ENCODE measurements at places on chromosomes 5 and 9.

DNA sequence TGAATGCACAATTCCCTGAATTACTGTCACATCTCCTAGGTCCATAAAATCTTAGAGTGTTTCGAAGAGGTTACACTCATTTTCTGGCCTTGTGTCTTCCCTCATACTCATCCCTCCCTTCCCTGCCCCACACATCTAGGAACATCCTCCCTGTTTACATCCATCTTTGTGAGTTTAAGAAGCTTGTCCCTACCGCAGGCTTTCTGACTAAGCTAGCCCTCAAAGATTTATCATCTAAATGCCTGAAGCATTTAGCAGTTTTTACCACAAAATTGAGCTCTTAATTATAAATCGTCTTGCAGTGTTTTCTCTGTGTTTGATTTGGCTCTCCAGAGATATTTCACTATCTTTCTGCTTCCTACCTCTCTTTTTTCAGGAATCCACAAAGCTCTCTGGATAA lies 374.8 kb downstream of the KIAA0825 start:
- no peak for DNase-seq

GRCh38 chr5:168479166-168479565 lies 7.1 kb upstream of the RARS1 start:
- DNase-seq: no peak

- DNase-seq: peak; percentile 31
Measured at GRCh38 chr5:174724484-174725260, at the start of gene MSX2. Gene MSX2, plus strand, starts transcription at chr5:174724582. Its CDS starts 78 bp downstream, at chr5:174724660.

DNA sequence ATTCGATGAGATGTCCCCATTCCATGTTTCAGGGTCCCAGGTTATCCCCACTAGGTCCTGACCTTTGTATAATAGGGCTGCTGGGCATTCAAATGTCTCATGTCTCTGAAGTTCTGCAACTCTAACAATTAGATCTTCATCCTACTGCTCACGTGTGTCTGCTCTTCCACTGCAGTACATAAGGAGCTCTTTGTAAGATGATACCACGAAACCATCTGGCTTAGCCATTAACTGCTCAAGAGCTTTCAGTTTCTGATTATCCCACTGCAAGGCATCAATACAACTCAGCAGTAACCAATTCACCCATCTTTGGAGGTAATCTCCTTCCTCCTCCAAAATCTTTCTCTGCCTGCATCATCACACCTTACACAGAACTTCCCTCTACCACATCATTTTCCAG lies 49.9 kb upstream of the PPP2CA start:
- no peak for DNase-seq

DNA sequence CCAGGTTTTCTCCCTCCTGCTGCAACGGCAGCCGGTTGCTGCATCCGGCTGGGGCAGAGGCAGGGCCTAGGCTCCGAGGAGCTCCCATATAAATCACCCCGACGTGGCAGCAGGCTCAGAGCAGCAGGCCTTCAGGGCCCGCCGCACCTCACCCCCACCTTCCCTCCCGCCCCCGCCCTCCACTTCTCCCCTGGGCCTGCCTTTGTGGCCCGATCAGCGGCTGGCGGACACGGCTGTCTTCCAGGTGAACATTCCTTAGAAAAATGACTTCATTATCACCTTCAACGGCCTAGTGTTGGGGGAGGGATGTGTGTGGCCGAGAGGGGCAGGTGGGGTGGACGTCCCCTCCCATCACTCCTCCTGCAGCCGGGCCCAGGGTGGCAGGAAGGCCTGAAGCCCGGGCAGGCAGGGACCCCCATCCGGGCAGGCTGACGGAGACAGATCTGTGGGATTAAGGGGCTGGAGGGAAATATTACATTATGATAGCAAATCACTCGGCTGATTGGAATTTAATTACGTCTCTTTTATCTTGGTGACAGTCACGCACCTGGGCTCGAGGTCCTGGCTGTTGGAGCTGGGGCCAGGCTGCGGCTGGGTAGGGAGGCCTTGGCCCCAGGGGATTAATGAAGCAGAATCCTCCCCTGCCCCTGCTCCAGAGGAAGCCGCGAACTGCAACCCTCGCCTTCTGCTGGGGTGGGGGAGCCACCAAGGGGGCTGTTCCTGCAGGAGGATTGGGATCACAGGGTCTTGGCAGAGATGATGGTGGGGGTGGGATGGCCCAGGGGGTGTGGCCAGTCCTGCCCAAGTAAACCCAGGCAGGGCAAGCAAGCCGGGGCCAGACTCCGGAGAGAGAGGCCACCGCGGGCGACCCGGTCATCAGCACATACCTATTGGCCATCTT lies 38.4 kb upstream of the RXRA start:
- DNase-seq: no peak

GRCh38 chr9:117409321-117409720 lies 5.5 kb downstream of the ASTN2 start:
- DNase-seq: no peak

DNA sequence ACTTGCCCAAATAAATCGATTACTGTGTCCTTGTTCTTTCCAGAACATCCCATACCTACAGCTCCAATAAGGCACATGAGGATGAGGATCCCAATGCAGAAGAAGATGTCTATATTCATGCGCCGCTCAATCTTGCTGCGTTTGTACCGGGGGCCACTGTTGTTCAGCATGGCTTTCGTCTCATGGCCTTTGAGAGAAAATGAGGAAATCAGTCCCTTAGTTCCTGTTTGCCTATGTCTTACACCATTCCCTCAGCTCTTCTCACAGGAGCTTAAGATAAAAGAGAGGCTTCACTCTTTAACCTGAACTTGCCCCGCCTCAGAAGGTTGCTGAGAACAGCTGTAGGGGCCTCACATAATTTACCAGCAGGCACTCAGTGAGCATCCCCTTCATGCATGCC lies 211.6 kb downstream of the ATP10B start:
- DNase-seq: no peak

DNA sequence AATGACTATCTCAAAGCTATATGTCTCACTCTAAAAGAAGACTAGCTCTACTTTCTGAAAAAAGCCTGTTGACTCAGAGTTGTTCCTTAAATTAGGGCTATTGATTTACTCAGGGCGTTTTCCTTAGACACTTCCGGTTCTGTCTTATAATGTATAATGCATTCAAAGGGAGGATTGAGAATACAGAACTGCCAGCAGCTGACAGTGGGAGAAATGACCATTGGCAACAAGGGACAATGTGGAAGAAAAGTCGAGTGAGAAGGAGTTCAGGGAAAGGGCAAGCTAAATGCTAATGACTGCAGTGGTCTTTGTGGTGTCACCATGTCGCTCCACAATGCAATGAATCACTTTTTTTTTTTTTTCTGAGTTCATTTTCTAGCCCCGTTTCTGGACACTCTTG lies 65.7 kb upstream of the ANKH start:
- no peak for DNase-seq

DNA sequence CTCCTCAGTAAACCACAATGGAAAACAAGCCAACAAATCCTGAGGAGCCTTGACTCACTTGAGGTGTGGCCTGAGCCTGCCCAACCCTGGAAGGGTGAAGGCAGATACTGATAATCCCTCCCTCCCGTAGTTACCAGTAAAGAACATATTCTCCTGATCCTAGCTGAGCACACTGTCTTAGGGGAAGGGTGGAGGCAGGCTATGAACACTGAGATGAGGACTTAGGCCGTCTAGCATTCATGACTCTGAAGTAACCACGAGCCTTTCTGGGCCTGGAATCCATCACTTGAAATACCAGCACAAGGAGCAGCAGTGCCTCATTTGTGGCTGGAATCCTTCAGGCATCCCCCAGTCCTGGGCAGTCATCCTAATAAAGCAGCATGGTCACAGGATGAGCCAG lies 124.5 kb upstream of the PRLR start:
- DNase-seq: no peak

GRCh38 chr9:107732781-107733522 lies 243.4 kb upstream of the KLF4 start:
- no peak for DNase-seq

DNA sequence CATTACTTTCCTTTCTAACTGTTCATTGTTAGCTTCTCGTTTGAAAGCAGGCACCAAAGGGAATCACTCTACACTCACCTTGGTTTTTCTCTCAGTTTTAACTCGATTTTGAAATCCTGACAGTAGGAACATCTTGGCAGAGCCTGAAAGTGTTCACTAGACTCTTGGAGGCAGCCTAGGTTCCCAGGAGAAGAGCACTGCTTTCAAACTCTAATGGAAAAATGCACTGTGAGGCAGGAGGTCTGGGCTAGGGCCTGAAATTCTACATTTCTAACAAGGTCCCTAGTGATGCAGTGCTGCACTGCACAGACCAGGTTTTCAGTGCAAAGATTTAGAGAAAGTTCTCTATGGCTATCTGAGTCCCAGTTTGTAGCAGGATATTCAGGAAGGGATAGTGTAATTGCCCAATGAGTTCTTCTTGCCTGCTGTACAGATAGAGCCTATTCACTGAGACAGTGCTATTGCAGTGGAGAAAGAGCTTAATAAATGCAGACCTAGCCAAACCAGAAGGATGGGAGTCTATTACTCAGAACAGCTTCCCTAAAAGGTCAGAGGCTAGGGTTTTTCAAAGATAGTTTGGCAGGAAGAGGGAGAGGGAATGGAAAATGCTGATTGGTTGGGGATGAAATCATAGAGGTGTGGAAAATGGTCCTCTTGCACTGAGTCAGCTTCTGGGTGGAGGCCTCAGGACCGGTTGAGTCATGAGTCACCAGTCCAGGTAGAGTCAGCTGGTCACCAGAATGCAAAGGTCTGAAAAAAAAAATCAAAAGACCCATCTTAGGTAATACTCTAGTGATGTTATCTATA lies 153.9 kb downstream of the GPBP1 start:
- no peak for DNase-seq

- no peak for DNase-seq
Measured at GRCh38 chr9:89139455-89139854, 39.2 kb downstream of the SHC3 start.

- no peak for DNase-seq
Measured at GRCh38 chr9:123658792-123659191, 271.1 kb downstream of the DENND1A start.

DNA sequence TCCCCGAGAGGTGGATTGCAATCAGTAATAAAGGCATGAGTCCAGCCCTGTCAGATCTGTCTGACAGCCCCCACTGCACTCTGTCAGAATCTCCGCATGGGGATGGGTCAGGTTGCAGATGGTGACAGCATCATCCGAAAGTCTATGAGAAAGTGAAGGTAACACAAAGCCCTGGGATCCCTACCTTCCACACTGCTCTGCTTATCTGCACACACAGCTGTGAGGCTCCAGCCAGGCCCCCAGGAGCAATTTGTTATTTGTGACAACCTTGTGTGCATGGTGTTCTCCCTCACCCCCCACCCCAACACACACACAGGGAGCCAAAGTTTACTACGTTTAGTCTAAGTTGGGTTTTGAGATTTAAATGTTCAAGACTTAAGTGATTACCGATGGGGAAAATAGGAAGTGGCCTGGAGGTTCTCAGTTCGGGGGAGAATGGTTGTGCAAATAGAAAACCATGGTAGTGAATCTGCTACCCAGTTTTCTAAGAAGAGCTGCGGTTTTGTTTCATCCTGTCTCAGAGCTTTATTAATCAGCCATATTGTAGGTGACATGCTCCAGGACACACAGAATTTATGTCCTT lies 92.7 kb downstream of the SV2C start:
- DNase-seq: peak; percentile 45

- DNase-seq: no peak
Measured at GRCh38 chr5:87116825-87117512, 150.7 kb upstream of the RASA1 start.

DNA sequence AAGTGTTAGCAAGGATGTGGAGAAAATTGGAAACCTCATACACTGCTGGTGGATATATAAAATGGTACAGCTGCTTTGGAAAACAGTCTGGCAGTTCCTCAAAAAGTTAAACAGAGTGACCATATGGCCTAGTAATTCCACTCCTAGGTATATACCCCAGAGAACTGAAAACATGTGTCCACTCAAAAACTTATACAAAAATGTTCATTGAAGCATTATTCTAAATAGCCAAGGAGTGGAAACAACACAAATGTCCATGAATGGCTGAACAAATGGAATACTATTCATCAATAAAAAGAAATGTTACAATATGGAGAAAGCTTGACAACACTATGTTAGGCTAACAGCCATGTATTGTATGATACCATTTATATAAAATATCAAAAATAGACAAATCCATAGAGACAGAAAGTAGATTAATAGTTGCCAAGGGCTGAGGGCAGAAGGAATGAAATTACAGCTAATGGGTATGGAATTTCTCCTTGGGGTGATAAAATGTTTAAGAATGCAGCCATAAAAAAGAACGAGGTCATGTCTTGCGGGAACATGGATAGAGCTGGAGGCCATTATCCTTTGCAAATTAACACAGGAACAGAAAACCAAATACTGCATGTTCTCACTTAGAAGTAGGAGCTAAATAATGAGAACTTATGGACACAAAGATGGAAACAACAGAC lies 33.6 kb upstream of the FBP1 start:
- no peak for DNase-seq

GRCh38 chr5:139684881-139685749 lies 37.0 kb downstream of the CXXC5 start:
- DNase-seq: no peak

DNA sequence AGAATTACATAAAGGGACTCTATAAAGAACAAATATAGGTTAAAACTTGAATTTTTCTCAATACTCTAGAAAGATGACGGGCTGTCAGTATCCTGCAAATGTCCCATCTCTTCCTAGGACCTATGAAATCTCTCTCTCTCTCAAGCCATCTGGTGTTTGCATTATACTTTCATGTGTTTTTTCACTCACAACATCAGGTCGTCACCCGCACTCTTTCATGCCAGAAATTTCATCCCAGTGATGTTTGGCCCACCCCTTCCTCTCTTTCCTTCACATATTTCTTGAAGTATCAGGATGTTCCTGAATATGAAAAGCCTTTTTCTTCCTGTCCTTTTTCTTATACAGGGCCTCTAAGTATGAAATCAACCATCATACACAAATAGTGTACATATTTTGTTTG lies 63.3 kb upstream of the GAS1 start:
- no peak for DNase-seq

- no peak for DNase-seq
Measured at GRCh38 chr9:75685062-75685461, 205.4 kb upstream of the PCSK5 start.

- DNase-seq: no peak
Measured at GRCh38 chr5:171771856-171772255, 13.8 kb upstream of the SMIM23 start.

DNA sequence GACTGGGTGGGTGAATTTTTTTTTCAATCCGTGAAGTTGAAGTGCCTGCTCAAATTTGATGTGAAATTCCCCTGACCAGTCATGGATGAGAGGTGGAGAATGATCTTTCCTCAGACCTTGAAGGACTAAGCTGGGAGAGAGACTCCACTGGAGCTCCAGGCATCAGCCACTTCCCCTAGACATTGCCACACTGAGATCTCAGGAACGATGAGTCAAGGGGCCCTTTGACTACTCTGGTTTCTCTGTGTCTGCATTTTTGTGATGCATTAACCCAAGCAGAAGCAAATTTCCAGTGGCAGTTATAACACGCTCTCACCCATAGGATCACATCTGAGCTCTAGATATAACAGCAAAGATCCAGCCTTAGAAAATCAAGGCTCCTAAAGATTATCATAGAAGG lies 171.2 kb upstream of the KIF2A start:
- no peak for DNase-seq

- DNase-seq: no peak
Measured at GRCh38 chr5:851553-851952, 767 bp upstream of the ZDHHC11 start.
